ENCODE measurements at places on chromosomes 11 and 22.
A peak's percentile ranks its signal among the peaks of the same experiment; 100 is the strongest.

DNA sequence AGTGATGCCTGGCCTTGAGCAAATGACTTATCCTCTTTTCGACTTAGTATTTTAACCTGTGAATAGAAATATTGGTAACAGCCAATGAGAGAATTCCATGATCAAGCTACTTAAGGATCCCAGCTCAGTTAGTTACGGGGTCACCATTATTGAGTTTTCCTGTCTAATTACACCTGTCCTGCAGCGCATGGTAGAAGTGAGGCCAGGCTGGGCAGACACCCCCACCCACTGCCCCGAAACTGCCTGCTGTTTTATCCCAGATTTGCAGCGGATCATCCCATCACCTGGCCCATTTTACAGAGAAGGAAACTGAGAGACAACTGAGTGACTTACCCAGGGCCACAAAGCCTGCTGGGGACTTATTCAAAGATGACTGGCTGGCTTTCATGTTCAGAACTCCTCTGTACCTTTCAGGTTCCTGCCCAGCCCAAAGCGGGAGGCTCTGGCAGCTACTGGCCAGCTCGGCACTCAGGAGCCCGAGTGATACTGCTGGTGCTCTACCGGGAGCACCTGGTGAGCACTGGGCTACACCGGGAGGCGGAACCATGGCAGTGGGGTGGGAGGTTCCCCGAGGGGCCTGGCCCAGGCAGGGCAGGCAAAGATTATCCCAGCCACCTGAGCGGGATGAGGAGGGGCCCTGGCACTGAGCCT lies 1.4 kb downstream of the MUS81 start:
- no peak for DNase-seq

DNA sequence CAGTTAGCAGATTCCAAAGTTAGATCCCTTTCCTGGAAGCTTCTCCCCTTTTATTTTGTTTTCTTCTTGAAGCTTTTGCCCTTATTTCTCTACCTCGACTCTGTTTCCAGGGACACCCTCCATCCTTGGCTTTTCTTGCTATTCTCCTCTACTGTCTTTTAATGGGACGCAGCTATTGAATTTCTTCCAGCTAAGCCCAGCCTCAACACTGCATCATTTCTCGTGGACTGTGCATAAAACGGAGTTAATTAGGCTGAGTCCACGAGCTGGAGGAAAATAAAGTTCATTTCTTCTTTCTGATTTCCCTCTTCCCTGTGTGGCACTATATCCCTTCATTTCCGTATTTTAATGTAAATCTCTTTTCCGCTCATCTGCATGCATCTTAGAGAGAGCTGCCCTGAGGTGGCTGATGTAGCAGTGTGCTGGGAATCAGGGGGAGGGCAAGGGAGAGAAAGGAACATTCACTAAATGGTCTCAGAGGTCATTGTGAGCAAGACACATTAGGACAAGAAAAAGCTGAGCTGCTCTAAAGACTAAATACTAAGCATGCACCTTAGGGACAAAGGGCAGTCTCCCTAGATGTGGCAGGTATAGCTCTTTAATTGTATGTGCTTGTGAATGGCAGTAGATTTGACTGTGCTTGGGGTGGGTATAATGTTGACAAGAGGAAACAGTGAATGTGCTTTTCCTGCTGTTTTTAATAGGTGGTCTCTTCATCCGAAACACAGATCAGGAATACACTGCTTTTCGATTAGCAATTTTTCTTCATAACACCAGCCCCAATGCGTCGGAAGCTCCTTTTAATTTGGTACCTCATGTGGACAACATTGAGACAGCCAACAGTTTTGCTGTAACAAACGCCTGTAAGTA lies 1.9 kb downstream of the GRIA4 start:
- DNase-seq, result no peak

- DNase-seq, result no peak
Observed at GRCh38 chr11:15938121-15938611, 418.2 kb downstream of the SOX6 start.

DNA sequence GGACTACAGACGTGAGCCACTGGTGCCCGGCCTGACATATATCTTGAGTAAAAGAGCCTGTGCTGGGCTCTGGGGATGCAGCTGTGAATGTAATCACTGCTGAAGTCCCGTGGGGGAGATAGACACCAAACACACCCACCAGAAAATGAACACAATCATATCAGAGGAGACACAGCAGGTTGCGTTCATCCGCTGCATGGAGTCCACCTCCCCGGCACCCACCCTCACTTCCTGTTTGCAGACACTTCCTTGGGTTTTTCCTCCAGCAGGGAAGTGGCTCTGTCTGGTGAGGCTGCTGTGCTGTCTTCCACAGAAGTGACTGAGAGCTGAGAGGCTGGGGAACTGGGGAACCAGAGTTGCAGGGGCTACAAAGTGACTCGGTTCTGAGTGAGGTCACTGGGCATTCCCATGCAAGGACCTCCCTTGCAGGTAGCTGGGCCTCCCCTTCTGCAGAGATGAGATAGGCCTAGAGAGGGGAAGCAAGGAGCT lies 7.2 kb downstream of the MICALL1 start:
- no peak for DNase-seq

DNA sequence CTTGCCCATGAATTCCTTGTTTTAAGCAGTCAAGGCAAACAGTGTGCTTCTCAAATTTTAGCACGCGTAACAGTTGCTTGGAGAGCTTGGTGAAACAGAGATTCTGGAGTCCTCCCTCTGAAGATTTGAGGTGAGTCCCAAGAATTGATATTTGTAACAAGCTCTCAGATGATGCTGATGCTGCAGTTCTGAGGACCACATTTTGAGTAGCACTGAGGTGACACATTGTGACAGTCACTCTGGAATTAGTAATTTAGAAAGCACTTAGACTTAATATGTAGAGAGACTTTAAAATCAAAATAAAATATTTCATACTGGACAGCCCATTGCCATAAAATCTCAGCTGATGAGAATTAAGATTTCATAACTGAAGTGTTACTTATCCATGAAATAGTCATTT lies 38.5 kb downstream of the DNAJC24 start:
- DNase-seq, result no peak

DNA sequence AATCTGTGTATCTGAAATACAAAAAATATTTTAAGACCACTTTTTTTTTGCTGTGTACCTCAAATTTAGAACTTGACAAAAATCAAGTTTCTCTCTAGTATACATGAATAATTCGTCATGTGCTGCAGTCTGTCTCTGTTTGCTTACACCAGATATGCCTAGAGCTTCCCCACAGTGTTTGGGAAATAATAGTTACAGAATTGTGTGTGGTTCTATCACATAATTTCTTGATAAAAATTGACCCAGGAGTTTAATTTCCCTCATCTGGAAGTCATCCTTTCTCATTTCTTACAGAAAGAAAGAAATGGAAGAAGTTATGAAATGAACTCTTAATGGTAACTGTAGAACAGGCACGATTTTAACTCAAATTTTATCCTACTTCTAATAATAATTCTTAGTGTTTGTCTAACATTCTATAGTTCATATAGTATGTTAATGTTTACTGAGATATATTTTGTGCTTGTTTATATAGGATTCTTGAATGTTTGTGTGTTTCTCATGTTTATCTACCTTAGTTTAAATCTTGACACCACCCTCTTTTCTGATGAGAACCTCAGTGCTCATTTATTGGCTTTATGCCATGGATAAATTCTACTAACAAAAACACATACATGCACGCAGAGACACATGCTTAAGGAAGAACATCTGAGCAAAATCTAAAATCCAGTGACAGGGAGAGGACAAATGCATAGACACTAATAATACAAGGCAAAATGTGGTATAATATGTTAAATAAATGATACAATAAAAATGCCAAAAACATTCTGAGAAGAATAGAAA lies 61.4 kb upstream of the CTSC start:
- DNase-seq, result no peak

- DNase-seq, result no peak
Observed at GRCh38 chr11:106131998-106132397, 54.5 kb downstream of the AASDHPPT start.

DNA sequence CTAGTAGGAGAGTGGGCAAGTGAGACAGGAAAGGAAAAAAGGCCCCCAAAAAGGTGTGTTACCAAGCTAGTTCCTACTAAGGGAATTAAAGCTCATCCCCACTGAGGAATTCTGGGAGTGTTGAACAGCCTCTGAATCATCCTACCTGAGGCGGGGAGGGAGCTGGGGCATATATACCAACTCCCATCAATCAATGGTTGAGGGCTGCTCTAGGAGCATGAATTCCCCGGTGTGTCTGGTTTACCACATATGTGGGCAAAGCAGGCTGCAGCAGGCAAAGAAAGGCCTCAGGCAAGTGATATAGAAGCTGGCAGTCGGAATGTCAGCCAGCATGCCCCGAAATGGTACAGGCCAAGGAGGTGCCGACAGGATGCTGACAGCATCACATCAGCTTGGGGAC lies 23.6 kb upstream of the CDON start:
- DNase-seq, result no peak

GRCh38 chr22:22404598-22405284 lies 103.8 kb downstream of the ZNF280B start:
- DNase-seq, result no peak

DNA sequence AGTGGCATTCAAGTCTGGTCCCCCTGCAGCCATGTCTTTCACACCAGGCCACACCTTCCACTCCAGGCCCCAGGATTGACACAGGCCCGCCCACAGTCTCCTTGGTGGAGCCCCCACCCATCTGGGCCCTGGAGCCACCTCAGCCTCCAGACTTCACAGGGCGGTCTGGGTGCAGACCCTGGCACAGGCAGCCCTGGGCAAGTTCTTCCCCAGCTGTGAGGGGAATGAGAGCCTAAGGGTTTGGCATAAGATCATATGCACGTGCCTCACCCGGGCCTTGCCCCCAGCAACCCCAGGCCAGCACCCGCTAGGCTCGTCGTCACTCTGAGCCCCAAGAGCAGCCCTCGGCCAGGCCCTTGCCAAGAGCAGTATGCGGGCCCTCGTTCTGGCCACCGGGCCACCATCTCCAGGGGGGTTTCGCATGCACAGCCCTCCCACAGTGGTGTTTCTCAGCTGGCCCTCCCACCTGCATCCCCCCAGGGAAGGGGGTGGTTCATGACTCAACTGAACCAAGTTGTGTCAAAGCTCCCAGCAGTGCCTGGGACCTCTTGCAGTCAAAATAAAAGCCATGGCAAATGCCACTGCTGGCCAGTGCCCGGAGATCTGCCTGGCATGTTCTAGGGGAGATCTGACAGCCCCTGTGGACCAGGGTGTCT lies 70.4 kb upstream of the KCNQ1OT1 start:
- peak; percentile 0 for DNase-seq

DNA sequence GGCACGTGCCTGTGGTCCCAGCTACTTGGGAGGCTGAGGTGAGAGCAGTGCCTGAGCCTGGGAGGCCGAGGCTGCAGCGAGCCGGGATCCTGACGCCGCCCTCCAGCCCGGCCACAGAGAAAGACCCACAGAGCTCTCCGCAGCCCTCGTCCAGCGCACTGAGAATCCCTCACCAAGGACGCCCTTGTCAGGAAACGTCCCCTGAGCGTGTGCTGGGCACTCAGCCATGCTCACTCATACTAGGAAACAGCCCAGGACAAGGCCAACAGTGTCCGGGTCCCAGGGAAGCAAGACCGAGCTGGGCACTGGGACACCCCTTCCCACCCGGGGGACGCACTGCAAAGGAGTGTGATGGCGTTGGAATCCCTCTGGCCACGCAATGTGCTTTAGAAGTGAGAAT lies 14.5 kb downstream of the DEAF1 start:
- no peak for DNase-seq

GRCh38 chr11:18012122-18012905 lies 533 bp downstream of the SERGEF start:
- peak; percentile 14 for DNase-seq

DNA sequence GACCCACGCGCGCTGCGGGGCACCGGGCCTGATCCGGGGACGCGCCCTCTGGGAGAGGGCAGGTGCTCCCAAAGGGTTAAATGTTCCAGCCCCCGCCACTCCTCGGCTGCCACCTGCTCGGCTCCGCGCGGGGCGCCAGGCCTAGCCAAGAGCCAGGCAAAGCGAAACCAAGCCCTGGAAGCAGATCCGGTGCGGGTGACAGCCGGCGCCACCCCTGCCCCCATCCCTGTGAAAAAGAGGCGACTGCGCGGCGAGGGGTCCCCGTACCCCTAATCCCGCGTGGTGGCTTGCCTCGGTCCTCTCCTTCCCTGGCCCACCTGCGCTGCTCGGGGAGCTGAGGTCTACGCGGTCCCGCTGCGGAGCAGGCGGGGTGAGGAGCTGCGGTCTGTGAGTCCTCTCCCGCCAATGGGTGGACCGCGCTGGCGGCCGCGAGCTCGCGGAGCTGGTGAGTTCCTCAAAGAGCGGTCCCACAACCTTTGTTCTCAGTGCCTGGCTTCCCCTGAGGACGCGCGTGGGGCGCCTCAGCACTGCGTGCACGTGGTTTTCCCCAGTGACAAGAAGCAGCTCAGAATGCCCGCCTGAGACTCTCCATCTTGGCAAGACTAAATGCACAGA lies at the start of gene ME3:
ME3 (minus strand) TSS at position 610 of the 615 bp plus-strand sequence.
- DNase-seq, result peak; percentile 7

All from effector CD4-positive, alpha-beta T cell (primary cell).